Germinal center (tissue), 1 donor: ENCODE measurements at places on chromosomes 5 and 9.

DNA sequence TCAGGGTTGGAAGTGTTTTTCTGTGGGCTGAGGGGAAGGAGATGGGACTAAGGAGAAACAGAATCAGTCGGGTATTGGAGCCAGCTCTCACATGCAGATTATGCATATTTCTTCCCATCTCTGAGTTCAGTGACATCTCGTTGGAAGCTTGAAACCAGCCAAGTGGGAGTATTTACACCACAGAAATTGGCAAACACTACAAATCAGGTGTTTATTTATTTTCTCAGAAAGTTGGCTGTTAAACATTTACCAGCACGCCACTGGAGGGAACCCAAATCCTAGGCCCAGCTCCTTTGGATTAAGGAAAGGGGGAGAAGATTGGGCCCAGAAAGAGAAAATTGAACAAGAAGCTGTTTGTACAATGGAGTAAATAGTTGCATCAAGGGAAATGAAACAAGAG is 72.1 kb upstream of the PITX1 start:
- no peak for DNase-seq

DNA sequence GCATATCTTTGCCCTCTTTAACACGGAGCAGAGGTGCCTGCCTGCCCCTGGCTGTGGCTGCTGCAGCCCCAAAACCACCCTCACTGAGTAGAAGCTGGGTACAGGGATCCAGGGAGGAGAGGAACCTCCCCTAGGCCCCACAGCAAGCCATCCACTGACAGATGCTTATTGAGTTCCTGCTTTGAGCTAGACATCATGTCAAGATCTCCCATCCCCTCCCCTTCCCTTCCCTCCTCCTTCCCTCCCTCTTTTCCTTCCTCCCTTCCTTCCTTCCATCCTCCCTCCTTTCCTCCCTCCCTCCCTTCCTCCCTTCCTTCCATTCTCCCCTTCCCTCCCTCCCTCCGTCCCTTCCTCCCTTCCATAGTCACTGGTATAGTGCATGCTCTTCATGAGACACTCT is 29.3 kb downstream of the GOLGA2 start:
- DNase-seq, result no peak

GRCh38 chr5:95080441-95080840 is 204.5 kb downstream of the MCTP1 start:
- no peak for DNase-seq

DNA sequence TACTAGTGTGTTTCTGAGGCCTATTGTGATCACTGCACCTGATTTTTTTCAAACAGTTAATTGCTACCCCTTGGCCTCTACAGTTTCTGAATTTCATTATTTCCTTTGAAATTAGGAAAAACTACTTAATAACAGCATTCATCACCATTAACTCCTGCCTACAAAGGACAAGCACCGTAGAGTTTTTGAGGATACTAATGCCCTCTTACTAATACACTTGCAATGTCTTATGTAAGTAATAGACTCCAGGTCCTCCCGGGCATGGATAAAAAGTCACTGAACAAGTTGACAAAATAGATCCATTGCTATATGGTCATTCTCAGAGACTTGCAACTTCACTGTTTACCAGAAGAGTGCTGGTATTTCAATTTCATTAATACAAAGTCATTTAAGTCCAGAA is 1172.5 kb downstream of the CDH12 start:
- DNase-seq, result no peak

- DNase-seq, result no peak
Measured at GRCh38 chr9:82167296-82167695, 178.7 kb downstream of the SPATA31D1 start.

GRCh38 chr5:35884773-35885172 is 28.1 kb downstream of the IL7R start:
- DNase-seq, result no peak

DNA sequence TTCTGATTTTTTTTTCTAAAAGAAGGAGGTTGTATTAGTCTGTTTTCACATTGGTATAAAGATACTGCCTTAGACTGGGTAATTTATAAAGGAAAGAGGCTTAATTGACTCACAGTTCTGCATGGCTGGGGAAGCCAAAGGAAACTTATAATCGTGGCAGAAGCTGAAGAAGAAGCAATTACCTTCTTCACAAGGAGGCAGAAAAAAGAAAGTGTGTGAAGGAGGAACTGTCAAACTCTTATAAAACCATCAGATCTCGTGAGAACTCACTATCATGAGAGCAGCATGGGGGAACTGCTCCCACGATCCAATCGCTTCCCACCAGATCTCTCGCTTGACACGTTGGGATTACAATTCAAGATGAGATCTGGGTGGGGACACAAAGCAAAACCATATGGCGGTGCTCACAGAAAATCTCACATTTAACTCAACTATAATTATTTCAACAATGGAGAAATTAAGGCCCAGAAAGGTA is 27.1 kb downstream of the DPYSL3 start:
- DNase-seq, result no peak

DNA sequence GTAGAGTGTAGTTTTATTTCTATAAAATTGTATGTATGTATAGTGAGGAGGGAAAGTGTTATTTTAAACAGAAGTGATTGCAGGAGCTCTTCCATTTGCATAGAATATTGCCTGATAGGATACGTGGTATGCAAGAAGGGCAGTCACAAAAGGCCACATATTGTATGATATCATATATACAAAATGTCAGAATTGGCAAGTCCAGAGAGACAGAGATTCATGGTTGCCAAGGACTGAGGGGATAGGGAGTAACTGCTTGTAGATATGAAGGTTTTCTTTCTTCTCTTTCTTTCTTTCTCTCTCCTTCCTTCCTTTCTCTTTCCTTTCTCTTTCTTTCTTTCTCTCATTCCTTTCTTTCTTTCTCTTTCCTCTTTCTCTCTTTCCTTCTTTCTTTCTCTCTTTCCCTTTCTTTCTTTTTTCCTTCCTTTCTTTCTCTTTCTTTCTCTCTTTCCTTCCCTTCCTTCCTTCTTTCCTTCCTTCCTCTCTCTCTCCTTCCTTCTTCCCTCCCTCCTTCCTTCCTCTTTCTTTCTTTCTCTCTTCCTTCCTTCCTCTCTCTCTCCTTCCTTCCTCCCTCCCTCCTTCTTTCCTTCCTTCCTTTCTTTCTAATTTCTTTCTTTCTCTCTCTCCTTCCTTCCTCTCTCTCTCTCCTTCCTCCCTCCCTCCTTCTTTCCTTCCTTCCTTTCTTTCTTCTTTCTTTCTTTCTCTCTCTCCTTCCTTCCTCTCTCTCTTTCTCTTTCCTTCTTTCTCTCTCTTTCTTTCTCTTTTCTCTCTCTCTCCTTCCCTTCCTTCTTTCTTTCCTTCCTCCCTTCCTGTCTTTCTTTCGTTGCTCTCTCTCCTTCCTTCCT is 24.5 kb upstream of the WDR38 start:
- DNase-seq, result no peak

GRCh38 chr9:89773170-89773569 is 168.4 kb downstream of the GADD45G start:
- DNase-seq, result no peak

- DNase-seq, result no peak
Measured at GRCh38 chr9:88767504-88767790, 223.8 kb upstream of the S1PR3 start.

DNA sequence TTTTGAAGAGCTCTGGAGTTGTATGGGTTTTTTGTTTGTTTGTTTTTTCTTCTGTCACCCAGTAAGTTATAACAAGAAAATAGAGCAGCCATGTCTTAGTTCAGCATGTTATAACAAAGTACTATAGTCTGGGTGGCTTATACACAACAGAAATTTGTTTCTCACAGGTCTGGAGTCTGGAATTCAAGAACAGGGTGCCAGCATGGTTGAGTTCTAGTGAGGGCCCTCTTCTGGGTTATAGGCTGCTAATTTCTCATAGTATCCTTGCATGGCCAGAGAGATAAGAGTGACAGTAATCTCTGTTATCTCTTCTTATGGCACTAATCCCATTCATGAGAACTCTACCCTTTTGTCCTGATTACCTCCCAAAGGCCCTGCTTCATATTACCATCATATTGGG is 114.7 kb downstream of the GIN1 start:
- no peak for DNase-seq

GRCh38 chr5:14665101-14665822 is 744 bp downstream of the OTULIN start:
- DNase-seq, result no peak

DNA sequence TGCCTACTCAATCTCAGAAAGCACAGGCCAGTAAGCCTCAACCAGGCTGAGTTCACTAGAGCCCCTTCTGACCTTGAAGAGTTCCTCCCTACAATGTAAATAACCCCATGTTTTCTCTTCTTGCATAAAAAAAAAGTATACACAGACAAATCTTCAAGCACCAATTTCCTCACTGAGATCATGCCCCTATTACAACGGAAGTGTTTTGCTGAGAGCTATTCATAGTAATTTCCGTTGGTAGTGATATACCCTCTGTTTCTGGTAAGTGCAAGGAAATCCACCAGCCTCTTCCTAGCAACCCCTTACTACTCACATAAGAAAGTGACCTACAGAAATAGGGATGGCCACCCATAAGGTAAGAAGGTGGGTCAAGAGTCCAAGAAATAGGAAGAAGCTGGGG is 76.4 kb upstream of the TARS1 start:
- DNase-seq, result no peak

DNA sequence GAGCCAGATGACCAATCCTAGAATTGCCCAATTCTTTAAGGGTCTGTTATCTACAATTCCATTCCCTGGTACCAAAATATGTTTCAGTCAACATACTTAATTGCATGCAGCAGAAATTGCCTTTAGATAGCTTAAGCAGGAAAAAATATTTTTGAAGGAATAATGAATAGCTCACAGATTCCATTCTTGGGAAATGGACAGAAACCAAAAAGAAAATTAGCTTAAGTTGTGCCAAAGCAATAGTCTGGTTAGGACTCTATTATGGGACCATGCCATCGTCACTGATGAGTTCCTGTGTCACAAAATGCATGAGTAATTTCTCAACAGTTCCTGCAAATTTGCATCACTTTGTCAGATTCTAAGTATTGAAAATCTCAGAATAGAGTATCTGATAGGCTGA is 12.3 kb downstream of the ACTBL2 start:
- no peak for DNase-seq

GRCh38 chr5:78624011-78624541 is 24.5 kb downstream of the LHFPL2 start:
- DNase-seq, result no peak
